ENCODE measurements at places on chromosomes 6 and 20. TPM values are rescaled to one million over a fixed set of nuclear protein-coding genes. Genes with fewer than 3 reads are reported as not detected.

The LRRN4 gene
- 0.08 TPM for total RNA-seq

The HLA-DQA2 gene
- 1.8 TPM for total RNA-seq

The SLC32A1 gene
- total RNA-seq: not detected

DNA sequence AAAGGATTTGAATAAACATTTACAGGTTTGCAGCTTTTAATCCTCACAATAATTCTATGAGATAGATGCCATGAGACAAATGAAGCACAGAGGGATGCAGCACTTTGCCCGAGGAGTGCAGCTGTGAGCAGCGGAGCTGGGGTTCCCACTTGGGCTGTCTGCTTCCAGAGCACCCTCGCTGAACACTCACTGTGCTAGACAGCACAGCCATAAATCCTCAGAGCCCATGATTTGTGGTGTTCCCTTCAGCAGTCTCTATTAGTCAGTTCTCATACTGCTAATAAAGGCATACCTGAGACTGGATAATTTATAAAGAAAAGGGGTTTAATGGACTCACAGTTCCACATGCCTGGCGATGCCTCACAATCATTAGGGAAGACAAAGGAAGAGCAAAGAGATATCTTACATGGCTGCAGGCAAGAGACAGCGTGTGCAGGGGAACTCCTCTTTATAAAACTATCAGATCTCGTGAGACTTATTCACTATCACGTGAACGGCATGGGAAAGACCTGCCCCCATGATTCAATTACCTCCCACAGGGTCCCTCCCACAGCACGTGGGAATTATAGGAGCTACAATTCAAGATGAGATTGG, 25.3 kb upstream of the CTAGE9 start:
- no peak overlapping the region for H3K27ac ChIP-seq
- no peaks in the 10 kb centered on the region for H3K36me3 ChIP-seq
- DNase-seq: no peak
- no peak overlapping the region for H3K4me3 ChIP-seq
- H3K27me3 ChIP-seq: no peaks in the 10 kb centered on the region

DNA sequence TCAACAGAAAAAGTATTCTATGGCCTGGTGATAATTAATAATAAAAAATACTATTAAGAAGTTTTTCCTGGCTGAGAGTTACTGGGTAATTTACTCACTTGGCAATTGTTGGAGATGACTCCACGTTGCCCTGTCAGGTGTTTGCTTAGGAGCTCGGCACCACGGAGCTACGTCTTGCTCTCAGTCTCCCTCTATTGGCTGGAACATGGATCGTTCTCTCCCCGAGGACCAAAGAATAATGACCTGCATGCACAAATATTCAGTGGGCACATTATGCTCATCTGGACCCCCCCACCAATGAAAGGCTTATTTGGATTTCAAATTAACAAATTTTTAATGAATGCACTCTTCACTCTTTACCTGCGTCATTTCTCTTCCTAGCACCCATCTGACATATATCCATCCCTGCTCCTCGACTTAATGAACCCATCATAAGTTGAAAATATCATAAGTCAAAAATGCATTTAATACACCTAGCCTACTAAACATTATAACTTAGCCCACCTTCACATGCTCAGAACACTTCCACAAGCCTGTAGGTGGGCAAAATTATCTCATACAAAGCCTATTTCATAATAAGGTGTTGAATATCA, 71.0 kb upstream of the CD83 start:
- no peak overlapping the region for H3K4me3 ChIP-seq
- no peak for DNase-seq
- H3K27me3 ChIP-seq: peaks cover 85% of the 10 kb centered on the region
- no peak overlapping the region for H3K27ac ChIP-seq
- no peaks in the 10 kb centered on the region for H3K36me3 ChIP-seq

DNA sequence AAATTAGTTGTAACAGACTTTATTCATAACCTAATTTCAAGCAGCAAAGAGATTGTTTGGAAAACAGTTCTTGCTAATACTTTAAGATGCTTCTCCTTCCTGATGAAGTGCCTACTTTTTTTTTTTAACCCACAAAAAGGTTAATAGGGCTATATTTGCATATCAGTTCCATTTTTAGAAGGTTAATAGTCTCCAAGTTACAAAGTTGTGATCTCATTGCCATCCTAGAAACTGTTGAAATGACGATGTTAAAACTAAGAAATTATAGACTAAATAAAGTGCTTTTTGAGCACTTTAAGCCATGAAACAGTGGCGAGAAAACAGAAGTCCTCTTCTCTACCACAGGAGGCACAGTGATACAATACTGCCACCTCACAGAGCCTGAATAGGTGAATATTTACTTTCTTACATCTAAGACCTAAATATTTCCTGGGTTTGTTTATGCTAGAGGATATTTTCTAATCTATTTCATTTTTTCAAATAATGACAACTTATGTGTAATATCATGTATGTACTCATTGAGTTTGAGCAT, 5.3 kb downstream of the RNF144B start:
- peak overlapping the region; percentile 76 for H3K4me3 ChIP-seq
- peaks cover 78% of the 10 kb centered on the region for H3K4me1 ChIP-seq
- H3K36me3 ChIP-seq: no peaks in the 10 kb centered on the region
- H3K27me3 ChIP-seq: no peaks in the 10 kb centered on the region

GRCh38 chr20:58287638-58288037, 21.9 kb upstream of the RAB22A start:
- H3K4me1 ChIP-seq: no peaks in the 10 kb centered on the region
- H3K27me3 ChIP-seq: no peaks in the 10 kb centered on the region
- no peak for DNase-seq

DNA sequence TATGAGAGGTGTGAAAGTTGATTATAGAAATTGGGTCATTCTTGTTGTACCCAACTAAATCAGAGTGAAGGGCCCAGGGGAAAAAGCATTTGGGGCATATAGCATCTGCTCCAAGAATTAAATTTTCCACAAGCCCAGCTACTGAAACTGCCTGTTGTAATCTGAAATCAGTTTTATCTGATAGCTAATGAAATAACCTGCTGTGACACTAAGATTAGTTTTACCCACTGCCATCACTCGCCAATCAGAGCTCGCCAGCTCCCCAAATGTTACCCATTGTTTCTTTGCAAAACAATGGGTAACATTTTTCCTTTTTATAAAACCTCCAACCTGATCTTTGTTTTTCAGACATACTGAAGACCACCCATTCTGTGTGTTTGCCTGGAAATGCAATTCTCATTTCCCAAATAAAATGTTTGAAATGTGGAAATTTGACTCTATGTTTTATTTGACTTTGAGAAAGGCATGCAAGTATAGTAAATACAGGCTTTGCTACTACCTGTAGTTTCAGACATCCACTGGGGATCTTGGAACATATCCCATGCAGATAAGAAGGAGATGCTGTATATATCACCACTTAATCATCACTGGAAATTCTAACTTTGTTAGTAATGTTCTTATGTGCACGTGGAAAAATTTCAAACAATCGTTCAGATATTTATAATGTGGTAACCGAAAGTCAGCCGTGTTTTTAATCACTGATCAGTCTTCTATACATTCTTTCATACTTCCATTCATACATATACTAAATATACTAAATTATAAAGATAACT, 6.3 kb upstream of the AHI1 start:
- no peak overlapping the region for H3K4me3 ChIP-seq
- H3K36me3 ChIP-seq: no peaks in the 10 kb centered on the region
- no peak for DNase-seq
- peaks cover 2% of the 10 kb centered on the region for H3K4me1 ChIP-seq
- no peaks in the 10 kb centered on the region for H3K27me3 ChIP-seq
- H3K27ac ChIP-seq: no peak overlapping the region

GRCh38 chr6:79665725-79666551, 34.8 kb downstream of the SH3BGRL2 start:
- H3K27ac ChIP-seq: peak overlapping the region; percentile 27
- peaks cover 40% of the 10 kb centered on the region for H3K4me1 ChIP-seq
- H3K4me3 ChIP-seq: no peak overlapping the region
- no peak for DNase-seq
- no peaks in the 10 kb centered on the region for H3K27me3 ChIP-seq
- H3K36me3 ChIP-seq: no peaks in the 10 kb centered on the region

GRCh38 chr20:53831228-53831627, 237.6 kb upstream of the ZNF217 start:
- no peak for DNase-seq
- H3K4me1 ChIP-seq: peaks cover 35% of the 10 kb centered on the region
- H3K27ac ChIP-seq: no peak overlapping the region
- H3K36me3 ChIP-seq: no peaks in the 10 kb centered on the region

- H3K27ac ChIP-seq: no peak overlapping the region
- no peaks in the 10 kb centered on the region for H3K4me1 ChIP-seq
- no peak for DNase-seq
- H3K4me3 ChIP-seq: no peak overlapping the region
- H3K27me3 ChIP-seq: no peaks in the 10 kb centered on the region
- no peaks in the 10 kb centered on the region for H3K36me3 ChIP-seq
Measured at GRCh38 chr20:59807909-59808728, 125.3 kb downstream of the SYCP2 start.

- no peaks in the 10 kb centered on the region for H3K36me3 ChIP-seq
- no peak for DNase-seq
- H3K4me1 ChIP-seq: peaks cover 67% of the 10 kb centered on the region
- no peaks in the 10 kb centered on the region for H3K27me3 ChIP-seq
- peak overlapping the region; percentile 83 for H3K4me3 ChIP-seq
Measured at GRCh38 chr6:156782691-156783320, 5.6 kb downstream of the ARID1B start.

DNA sequence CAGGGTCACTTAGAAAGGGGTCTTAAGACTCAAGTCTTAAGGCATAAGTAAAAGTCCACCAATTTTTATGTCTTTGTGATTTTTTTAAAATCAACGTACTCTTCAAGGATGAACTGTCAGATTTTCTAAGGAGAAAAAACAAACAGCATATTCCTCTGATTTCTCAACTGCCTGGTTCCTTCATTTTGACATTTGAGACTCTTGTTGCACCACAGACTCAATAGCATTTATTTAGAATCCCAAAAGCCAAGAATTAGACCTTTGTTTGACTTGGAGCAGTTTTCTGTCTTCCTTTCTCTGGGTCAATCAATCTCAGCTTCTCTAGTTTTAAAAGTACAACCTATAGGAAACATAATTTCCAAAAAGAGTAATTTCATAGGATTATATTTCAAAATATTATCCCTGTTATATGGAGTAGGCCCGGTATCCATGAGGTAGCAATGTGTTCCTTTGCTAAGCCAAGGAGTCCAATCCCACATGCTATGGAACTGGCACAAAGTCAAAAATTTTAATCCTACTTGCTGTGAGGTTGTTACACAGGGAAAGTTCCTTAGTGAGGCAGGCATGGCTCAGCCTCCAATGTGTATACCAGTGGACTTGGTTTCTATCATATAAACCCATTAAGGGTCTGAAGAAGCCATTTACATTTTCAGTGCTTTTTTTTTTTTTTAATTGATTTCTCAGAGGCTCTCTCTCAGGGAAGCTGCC, 405.7 kb downstream of the KIF16B start:
- H3K36me3 ChIP-seq: no peaks in the 10 kb centered on the region
- H3K27ac ChIP-seq: no peak overlapping the region
- DNase-seq: no peak
- H3K4me3 ChIP-seq: no peak overlapping the region
- H3K4me1 ChIP-seq: no peaks in the 10 kb centered on the region

DNA sequence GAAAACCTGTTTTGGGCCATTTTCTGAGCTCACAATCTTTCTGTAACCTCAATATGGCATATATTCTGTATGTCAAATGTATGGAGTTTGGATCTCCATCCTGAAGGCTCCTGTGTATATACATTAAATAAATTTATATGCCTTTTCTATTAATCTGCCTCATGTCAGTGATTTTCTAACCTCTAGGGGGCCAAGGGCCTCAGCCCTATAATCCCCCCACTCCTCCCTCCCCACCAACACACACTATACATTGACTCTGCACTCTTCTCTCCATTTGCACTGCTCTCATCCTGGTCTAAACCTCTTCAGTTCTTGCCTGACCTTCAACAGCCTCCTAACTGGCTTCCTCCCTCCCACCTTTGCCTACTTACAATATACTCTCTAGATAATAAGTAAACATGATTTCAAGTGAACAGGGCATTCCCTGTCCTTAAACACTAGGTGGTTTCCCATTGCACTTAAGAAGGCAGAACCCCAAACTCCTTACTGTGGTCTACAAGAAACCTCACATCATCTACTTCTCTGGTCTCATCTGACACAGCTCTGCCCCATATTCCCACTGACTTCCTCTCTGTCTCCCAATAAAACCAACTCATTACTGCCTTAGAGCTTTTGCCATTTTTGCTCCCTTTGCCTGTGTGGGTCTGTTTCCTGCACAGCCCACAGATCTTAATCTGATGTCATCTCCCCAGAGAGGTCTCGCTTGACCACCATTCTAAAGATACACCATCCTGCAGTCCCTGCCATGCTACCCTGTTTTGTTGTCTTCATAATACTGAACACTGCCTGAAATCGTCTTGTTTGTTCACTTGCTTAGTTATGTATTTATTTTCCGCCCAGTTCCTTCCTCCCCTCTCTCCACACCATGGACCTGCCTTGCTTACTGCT, 213.7 kb downstream of the SYNE1 start:
- no peak overlapping the region for H3K27ac ChIP-seq
- no peaks in the 10 kb centered on the region for H3K4me1 ChIP-seq

GRCh38 chr20:32731882-32732266, 11.4 kb downstream of the COMMD7 start:
- H3K4me3 ChIP-seq: no peak overlapping the region
- peaks cover 23% of the 10 kb centered on the region for H3K36me3 ChIP-seq
- H3K27me3 ChIP-seq: no peaks in the 10 kb centered on the region
- H3K4me1 ChIP-seq: peaks cover 7% of the 10 kb centered on the region

- peaks cover 36% of the 10 kb centered on the region for H3K4me1 ChIP-seq
- peak overlapping the region; percentile 96 for H3K27ac ChIP-seq
- peak overlapping the region; percentile 86 for H3K4me3 ChIP-seq
- DNase-seq: no peak
- H3K27me3 ChIP-seq: peaks cover 6% of the 10 kb centered on the region
- H3K36me3 ChIP-seq: peaks cover 7% of the 10 kb centered on the region
Measured at GRCh38 chr6:17292600-17293133, 11.5 kb downstream of the RBM24 start.

DNA sequence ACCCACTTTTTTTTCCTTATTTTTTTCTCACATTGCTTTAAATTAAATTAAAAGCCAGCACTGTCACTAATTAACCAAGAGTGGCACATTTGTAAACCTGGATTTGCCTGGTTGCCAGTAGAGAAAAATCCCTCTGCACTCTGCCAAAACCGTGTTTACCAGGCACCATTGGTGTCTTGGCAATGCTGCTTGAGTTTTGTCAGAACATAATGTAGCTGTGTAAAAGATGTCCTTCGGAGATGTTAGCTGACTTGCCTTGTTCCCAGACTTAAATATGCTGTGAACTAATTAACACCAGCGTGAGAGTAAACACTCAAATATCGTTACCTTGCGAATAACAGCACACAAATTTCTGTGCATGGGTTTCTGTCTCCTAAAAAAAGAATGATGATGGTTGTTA, 694.9 kb upstream of the ID4 start:
- H3K4me1 ChIP-seq: no peaks in the 10 kb centered on the region
- no peak overlapping the region for H3K4me3 ChIP-seq
- no peak overlapping the region for H3K27ac ChIP-seq
- H3K36me3 ChIP-seq: no peaks in the 10 kb centered on the region
- no peaks in the 10 kb centered on the region for H3K27me3 ChIP-seq
- DNase-seq: no peak

GRCh38 chr20:58546756-58547622, 31.8 kb upstream of the APCDD1L start:
- no peaks in the 10 kb centered on the region for H3K36me3 ChIP-seq
- DNase-seq: no peak
- peaks cover 68% of the 10 kb centered on the region for H3K27me3 ChIP-seq
- H3K4me1 ChIP-seq: no peaks in the 10 kb centered on the region
- H3K4me3 ChIP-seq: no peak overlapping the region

- H3K27me3 ChIP-seq: peaks cover 5% of the 10 kb centered on the region
- no peak overlapping the region for H3K4me3 ChIP-seq
- DNase-seq: peak; percentile 47
- H3K27ac ChIP-seq: peak overlapping the region; percentile 50
- H3K36me3 ChIP-seq: no peaks in the 10 kb centered on the region
Measured at GRCh38 chr20:16004108-16004854, 569.0 kb downstream of the KIF16B start.

All from left ventricle myocardium inferior (tissue), 1 donor.